CD4-positive, alpha-beta T cell treated with Interleukin-15 for 4 hours (primary cell): ENCODE measurements at places on chromosomes 11 and 22.

GRCh38 chr11:32092581-32093170, 1.8 kb downstream of the RCN1 start:
- DNase-seq = no peak

DNA sequence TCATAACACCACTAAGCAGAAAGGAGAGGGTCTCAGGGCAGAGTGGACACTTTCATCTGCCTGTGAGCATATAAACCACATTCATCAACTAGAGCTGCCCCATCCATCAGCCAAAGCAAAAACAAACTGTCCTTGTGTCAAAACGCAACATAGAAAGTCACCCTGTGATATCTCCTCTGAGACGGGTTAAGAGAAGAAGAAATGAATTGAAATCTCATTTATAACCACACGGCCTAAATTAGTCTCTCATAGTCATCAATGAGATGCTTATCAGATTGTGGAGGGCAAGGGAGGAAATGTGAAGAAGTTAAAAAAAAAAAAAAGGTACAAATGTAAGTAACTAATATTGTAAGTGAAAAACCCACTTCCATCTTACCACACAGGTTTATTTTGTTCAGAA, 75.7 kb downstream of the SIK3 start:
- DNase-seq = peak; percentile 54

- DNase-seq = no peak
Measured at GRCh38 chr22:37254867-37255233, 10.8 kb upstream of the RAC2 start.

DNA sequence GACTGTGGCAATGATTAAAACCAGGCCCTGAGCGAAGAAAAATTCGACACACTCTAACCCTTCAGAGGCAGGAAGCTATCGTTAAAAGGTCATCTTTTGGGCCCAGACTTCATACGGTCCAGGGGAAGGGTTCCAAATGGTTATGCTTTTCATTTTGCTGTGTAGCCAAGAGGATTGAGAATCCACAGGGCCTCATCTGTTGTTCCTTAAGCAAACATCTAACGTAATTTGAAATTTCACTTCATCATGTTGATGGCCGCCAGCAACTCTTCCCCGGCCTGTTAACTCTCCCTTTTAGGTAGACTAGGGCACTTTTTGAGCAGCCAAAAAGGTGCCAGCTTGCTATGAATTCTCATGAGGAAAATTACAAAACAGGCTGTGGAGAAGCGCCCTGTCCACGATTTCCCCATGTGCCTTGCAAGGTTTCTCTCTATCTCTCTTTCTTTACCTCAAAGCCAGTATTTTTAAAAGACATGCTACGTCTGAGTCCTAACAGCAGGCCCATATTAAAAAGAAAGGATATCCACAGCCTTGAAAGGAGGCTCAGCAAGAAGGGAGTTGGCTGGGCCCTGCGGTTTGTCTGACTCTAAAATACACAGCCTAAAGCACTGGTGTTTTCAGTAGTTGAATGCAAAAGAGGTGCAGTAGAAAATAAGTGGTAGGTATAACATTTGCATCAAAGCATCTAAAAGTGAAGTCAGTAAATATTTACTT, 356.3 kb upstream of the NARS2 start:
- no peak for DNase-seq

- no peak for DNase-seq
Measured at GRCh38 chr11:16789063-16789420, 50.6 kb downstream of the C11orf58 start.

- DNase-seq = no peak
Measured at GRCh38 chr22:37545703-37546436, 14.4 kb upstream of the CDC42EP1 start.

- DNase-seq = no peak
Measured at GRCh38 chr11:10651656-10652361, 41.7 kb downstream of the IRAG1 start.

DNA sequence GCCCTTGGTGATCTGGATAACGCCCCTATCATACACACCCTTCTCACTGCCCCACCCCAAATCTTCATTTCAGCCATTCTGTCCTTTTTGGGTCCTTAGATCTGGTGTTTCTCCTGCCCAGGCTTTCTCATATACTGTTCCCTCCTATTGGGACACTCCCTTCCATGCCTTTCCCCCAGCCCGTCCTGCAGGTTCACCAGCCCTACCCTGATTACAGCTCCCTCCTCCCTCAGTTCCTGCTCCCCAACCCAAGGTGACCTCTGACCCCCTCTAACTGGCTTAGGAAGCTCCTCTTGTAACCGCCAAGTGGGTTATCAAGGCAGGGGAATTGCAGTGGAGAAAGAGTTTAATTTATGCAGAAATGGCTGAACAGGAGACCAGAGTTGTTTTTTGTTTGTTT, 13.0 kb downstream of the MTFP1 start:
- no peak for DNase-seq
